ENCODE measurements at places on chromosomes 6 and 20. TPM values are rescaled to one million over a fixed set of nuclear protein-coding genes. Genes with fewer than 3 reads are reported as not detected.

UNC93A gene
- not detected for total RNA-seq

GRM4 gene
- total RNA-seq = 0.41 TPM

NOX3 gene
- not detected for total RNA-seq

BPIFB2 gene
- not detected for total RNA-seq

SEMG1 gene
- total RNA-seq = not detected

NANP gene
- total RNA-seq = 6.2 TPM

SRSF3 gene
- 317 TPM for total RNA-seq

FOXC1 gene
- total RNA-seq = 26.2 TPM

VSTM2L gene
- 0.46 TPM for total RNA-seq

DLK2 gene
- not detected for total RNA-seq

DNA sequence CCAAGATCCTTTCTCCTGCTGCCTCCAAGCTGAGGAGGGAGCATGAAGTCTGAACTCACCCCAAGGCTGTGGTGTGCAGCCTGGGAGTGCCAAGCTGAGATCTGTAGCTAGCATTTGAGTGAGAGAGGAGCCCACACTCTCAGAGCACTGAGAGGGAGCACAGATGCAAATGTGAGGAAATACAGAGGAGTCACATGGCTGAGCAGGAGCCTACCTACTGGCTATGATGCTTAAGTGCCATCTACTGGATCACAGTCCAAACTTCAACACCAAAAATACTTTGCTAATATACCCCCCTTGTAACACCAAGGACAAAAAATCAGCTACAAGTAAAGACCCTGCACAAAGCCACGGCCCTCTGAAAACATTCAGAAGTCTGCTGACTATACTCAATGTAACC is 94.4 kb upstream of the IMPG1 start:
- DNase-seq = no peak

- DNase-seq = no peak
These were observed 58.7 kb downstream of the RALY start for GRCh38 chr20:34052414-34052813.

DNA sequence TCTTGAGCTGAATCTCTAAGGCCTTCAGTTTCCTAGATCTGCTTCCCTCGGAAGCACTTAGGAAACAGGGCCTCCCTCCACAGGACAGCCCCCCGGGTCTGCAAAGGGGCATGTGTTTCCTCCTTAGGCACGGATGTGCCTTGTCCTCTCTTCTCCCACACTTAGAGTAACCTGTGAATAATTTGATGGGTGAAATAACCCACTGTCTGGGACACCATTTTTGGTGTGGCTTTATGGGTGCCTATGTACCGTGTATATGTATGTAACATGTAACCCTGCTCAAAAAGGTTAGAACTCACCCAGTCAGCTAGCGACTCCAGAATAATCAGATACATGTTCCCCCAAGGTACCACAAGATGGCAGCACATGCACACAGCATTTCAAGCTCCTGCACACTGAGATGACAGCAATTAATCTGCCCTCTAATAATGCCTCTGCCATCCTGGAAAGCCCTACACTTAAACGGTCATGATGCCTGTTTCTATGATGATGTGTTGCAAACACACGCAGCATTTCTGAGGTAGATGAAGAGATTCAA is 212.0 kb upstream of the PROKR2 start:
- peak; percentile 57 for DNase-seq

DNA sequence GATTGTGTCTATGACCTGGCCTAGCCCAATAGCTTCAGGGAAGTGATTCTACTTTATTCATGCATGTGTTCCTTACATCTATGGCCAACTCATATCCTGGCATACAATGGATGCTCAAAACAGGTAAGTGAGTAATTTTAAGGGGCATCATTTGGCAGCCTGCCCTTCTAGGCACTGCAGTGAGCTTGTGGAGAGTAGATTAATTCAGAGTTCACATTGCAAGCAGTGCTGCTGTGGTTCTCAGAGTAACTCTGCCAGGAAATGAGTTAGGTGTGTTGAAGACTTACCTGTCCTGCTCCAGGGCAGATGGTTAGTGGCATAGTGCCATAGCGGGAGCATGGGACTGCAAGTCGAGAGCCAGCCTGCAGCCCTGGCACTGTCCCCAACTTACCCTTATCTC is 158.0 kb downstream of the SCP2D1 start:
- DNase-seq = no peak

DNA sequence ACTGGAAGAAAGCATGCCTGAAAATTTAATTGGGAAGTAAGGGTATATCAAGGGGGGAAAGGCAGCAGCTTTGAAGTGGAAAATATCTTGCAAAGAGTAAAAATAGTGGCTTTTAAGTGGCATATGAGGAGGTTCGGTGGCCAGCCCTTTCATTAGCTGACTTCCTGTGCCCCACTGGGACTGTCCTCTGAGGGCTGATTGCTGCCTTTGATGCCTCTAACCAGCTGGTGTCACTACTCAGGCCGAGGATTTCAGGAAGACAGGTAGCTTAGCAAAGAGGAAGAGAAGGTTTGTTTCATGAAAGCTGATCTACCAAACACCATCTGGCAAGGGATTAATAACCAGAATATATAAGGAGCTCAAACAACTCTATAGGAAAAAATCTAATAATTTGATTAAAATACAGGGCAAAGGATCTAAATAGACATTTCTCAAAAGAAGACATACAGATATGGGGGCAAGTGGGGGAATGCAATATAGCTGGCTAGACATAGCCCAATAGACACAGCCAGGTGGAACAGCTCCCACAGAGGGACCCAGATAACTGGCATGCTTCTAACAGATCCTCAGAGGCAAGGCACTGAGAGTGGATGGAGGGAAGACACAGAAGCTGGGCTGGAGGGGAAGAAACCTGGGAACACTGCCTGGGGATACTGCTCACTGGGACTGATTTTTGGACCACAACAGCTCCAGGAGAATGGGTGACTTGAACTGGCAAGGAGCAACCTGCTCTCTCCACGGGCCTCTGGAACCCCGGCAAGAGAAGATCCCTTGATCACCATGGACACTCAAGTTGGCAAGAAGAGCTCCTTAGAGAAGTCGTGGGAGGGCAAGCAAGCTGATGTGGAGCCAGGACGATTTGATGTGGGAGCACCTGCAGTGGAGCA is 33.2 kb downstream of the CCN2 start:
- no peak for DNase-seq

DNA sequence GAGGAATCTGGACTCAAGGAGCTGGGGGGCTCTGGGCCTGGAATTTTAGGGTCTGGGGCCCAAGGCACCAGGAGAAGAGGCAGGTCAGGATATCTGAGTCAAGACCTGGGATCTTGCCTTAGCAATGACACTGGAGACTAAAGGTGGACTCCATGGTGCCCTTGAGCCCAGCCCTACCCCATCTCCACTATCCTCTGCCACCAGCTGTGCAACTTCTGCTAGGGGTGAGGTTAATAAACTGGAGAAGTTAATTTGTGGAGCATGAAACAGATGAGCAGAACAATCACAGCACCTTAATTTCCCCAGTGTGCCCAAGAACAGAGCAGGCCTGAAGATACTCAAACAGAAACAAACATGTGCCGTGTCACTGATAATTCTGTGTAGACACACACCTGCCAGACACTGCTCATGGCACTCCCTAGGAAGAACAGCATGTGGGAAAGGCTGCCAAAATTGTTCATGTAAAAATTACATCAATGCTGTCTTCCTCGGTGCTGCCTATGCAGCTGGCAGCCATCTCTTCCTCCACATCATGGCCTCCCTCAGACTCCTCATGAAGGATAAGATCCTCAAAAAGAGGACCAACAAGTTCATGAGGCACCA is 3.2 kb downstream of the HLA-DPB1 start:
- DNase-seq = no peak

DNA sequence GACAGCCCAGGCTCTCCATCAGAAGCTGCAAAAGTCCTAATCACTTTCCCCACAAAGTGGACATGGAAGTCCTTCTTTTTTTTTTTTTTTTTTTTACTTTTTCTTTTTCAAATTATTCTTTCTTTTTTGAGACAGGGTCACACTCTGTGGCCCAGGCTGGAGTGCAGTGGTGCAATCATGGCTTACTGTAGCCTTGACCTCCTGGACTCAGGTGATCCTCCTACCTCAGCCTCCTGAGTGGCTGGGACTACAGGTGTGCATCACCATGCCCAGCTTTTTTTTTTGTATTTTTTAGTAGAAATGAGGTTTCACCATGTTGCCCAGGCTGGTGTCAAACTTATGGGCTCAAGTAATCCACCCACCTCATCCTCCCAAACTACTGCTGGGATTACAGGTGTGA is 29.0 kb upstream of the AKIRIN2 start:
- no peak for DNase-seq

- DNase-seq = no peak
These were observed 20.3 kb upstream of the C20orf204 start for GRCh38 chr20:64015635-64016034.

GRCh38 chr6:31285982-31286381 is 14.1 kb upstream of the HLA-C start:
- no peak for DNase-seq

GRCh38 chr6:168072261-168072660 is 6.8 kb downstream of the FRMD1 start:
- DNase-seq = no peak

DNA sequence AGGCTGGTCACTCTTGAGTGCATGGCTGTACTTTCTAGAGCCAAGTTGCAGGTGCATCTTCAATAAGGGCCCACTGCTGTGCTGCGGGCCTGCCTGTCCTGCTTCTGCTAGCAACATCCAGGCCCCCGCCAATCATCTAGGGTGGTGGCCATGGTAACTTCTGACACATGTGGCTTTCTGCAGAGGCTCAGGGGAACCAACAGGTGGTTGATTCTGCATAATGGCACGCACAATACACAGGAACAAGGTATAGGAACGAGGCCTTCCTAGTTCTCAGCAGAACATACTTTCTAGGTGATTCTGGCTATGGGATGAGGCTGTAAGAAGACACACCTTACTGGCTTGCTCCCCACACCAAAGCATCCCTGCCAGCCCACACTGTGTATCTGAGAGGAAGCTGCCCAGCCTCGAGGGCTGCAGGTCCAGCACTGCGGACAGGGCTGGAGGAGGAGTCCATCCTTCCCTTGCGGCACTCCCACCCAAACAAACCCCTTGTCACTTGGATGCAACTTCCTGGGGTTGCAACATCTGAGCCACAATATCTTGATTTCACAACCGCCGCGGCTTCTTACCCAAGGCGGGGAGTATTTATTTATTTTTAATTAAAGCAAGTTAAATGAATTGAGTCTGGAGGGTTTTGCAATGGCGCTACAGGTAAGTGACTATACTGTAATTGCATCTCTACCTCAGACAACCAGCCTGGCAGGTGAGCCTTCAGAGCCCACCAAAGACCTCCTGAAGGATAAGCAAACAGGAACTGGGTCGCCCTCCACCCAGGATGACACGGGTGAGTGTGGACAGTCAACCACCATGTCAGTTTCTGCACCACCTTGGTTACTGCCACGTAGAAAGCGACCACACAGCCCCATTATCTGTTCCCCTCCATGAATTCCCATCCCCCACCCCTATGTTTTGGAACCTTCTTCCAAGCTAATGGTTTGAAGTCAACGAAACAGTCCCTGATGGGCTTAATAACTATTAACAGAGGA is 49.6 kb downstream of the SULF2 start:
- DNase-seq = no peak

DNA sequence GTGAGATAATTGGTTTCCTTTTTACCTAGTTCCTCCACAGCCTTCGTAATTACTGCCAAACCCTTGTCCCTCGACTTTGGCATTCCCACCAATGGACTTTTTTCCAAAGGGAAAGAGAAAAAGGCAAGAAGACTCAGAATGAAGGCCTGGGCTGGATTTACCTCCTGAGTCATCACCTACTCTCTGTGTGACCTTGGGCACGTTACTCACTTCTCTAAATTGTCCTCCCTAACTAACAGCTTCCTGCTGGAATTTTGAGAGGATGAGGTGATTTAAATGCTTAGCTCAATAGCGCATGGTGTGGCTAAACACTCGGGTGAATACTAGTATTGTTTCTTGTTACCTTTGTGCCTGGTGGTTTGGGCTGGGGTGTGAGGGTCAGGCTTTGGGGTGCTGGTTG is 146.6 kb downstream of the DHX35 start:
- no peak for DNase-seq

- DNase-seq = no peak
These were observed 291.7 kb downstream of the SMOC2 start for GRCh38 chr6:168732676-168733075.

DNA sequence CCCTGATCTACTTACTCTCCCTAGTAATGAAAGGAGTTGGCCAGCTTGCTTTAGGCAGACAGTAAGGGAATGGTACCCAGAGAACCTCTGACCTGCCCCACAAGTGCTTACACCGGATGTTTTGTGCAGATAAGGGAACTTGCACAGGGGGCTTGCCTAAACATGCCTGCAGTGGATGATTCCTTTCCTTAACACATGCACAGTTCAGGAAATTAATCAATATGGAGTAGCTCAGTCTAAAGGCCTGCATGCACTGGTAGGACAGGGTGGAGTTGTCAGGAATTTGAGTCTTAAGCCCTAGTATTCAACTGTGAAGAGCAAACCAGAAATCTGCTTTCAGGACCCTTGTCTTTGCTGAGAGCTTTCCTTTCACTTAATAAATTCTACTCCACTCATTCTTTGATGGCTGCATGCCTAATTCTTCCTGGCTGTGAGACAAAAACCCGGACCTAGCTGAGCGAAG is 3.9 kb upstream of the TRIM38 start:
- no peak for DNase-seq

DNA sequence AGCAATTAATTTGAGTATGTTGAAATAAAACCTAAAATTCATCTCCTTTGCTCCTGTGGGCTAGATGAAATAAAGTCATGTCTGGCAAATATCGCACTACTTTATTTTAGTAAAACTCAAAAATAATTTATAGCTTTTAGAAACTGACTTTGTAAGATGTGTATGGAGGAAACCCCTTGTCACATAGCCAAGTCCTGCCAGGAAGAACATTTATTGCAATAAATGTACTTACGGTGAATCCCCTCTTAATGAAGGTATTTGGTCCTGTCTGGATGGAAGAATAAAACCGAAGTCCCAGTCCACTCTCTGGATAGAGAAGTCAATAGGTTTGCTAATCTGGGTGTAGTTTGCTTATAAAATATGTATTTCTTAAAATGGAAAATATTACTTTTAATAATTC is 1226.8 kb upstream of the MAP3K7 start:
- no peak for DNase-seq

GRCh38 chr6:50353603-50354002 is 303.9 kb upstream of the DEFB112 start:
- no peak for DNase-seq

Data from kidney epithelial cell (primary cell).